ENCODE measurements at places on chromosomes 1 and 21.

- no peak for DNase-seq
Observed at GRCh38 chr1:185467122-185467521, 150.1 kb upstream of the IVNS1ABP start.

- DNase-seq: no peak
Observed at GRCh38 chr1:172672720-172673119, 13.8 kb downstream of the FASLG start.

DNA sequence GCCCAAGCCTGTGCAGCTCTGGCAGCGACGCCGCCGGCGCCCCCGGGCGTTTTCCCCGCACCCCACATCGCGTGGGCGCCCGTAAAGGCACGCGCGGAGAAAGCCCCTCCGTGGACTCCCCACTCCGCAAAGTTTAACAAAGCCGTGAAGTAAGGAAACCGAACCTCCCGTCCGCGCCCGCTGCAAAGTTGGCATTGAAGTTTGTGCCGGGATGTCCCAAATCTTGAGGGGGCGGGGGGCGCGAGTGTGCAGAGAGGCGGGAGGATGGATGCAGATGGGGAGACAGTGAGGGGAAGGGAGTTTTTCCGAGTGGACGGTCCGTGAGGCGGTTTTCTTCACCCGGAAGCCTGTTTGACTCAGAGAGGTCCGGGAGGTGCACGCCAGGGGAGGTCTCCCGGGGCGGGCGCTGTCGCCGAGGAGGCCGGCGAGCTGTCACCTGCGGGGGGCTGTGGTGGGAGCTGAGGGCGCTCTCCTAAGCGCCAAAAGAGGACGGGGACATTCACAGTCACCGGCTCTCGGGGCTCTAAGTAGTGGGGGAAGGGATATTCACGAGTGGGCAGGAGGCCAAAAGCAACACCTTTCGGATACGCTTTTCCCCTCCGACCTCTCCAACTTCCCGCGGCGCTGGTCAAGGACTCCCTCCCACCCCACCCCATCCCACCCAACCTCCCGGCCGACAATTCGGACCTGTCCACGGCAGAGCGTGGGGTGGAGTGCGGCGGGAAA lies 1.3 kb downstream of the WLS start:
- no peak for DNase-seq

DNA sequence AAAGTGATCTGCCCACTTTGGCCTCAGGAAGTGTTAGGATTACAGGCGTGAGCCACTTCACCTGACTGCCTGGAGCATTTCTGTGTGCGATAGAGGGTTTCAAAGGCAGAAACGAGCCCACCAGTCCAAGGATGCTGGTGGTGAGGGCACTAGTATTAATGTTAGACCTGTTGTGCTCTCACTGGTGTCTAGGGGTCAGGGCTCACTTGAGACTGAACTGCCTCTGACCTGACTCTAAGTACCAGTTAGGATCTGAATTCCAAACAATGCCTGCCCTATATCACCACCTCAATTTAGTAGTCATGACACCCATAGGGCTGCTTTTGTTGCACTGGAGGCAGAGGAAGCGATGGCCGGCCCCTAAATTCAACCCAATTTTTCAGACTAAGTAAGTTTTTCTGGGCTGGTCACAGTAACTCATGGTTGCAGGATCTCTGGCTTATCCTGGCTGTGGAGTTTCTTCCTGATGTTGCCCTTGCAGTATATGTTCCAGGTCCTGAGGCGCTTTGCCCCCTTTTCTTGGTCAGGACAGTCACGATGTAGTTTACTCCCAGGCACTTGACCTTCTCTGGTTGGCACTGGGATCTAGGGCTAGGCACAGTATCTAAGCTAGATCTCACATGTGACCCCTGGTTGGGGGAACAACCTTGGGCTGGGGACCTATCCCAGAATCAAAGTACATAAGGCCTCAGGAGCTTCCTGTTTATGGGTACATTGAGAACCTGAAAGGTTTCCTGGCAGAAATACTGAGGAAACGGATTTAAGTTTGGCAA lies 4.5 kb downstream of the CCDC17 start:
- no peak for DNase-seq

- no peak for DNase-seq
Observed at GRCh38 chr1:243938208-243938607, 88.2 kb upstream of the AKT3 start.

GRCh38 chr1:24683713-24684162 lies 40.6 kb downstream of the SRRM1 start:
- DNase-seq: peak; percentile 97

DNA sequence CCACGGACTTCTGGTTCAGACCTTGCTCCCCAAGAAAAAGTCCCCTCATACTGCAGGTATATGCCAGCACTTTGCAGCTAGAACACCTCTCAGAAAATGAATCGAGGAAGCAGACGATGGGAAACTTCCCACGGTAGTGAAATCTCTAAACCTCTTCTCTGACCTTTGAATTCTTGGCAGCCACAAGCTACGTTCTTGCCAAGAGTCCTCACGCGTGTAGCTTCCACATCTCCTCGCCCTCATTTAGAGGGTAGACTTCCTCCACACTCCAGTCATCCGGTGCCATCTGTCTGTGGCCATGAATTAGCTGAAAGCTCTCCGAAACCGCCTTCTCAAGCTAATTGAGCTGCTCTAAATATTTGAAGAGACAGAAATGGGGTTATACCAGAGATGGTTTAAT lies 127.8 kb downstream of the RGS7 start:
- no peak for DNase-seq

DNA sequence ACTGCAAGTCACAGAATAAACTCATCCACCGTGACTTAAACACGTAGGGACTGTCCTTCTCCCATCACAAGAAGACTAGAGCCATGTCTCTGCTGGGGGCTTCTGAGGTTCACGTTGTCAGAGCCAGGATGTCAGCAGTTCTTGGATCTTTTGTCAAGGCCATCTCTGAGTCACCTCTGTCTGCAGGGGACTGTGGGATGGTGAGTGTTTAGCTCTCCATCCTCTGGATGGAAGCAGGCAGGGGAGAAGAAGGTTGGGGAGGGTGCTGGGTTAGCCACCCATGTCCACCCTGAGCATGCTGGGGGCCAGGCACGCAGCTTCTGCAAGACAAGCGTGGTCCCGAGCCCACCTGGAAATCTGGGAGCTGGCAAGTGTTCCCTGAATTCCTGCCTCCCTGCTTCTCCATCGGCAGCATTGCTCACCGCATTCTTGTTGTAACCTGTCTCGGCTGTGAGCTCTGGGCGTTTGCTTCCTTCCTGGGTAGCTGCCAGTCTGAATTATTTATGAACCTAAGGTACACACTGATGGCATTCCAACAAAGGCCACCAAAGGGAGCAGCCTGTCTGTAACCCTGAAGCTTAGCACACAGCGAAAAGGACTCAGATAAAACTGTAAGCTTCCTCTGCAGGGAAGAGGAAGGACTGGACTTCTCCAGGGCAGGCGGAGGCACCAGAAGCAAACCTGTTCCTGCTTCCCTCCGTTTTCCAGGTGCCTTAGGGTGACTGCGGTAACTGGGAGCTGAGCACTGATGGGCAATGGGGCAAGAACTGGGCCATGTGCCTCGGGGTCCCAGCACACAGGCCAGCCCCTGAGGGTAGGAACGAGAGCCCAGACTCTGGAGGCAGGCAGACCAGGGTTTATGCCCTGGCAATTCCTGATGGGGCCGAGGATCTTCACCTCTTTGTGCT lies 88.6 kb downstream of the RIPK4 start:
- peak; percentile 96 for DNase-seq
